ENCODE measurements at places on chromosomes 11 and 22.
A peak's percentile ranks its signal among the peaks of the same experiment; 100 is the strongest.

DNA sequence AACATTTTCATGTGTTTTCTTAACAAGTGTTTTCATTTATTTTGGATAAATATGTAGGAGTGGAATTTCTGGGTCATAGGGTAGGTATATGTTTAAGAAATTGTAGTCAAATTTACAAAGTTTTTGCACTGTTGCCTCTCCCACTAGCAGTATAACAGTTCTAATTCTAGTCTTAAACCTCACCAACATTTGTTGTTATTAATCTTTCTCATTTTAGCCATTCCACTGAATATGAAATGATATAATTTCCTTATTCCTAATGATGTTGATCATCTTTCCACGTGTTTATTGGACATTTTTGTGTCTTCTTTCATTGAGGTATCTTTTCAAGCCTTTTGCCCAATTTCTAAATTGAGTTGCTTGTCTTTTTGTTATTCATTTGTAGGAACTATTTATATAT, 62.0 kb downstream of the C11orf91 start:
- no peak for DNase-seq

DNA sequence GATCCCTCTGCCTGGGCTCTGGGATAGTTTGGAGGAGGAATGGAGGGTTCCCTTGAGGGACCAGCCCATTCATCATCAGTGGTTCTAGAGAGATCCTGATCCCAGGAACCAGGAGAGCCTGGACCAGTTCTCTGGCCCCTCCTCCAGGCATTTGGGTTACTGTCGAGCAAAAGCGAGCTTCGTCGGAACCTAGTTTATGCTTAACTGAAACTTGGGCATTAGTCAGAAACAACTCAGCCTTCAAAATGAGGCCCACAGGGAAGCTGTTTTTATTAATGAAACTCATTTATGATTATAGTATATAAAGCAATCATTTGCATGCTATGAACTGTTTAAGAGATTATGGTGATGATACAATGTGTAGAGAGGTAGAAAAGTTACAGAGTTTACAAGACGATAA, 61.4 kb downstream of the LIF start:
- DNase-seq, result no peak

DNA sequence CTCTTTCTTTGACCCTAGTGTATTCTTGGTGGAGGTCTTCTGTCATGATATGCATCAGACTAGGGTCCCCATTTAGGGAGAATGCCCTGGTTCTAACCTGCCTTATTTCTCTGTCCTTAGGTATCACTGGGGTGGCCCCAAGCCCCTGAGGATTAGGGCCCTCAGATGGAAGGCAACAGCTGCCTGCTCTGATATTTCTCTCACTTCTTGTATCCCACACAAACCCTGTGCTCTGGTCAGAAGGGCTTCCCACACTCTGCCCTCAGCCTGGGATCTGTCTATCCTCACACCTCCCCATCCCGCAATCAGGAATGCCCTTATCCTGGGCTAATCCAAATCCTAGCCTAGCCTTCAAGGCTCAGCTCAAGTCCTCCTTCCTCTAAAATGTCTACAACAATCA, 75.5 kb downstream of the KCNC1 start:
- no peak for DNase-seq

- no peak for DNase-seq
These were observed 52.7 kb upstream of the BARX2 start for GRCh38 chr11:129322941-129323340.

DNA sequence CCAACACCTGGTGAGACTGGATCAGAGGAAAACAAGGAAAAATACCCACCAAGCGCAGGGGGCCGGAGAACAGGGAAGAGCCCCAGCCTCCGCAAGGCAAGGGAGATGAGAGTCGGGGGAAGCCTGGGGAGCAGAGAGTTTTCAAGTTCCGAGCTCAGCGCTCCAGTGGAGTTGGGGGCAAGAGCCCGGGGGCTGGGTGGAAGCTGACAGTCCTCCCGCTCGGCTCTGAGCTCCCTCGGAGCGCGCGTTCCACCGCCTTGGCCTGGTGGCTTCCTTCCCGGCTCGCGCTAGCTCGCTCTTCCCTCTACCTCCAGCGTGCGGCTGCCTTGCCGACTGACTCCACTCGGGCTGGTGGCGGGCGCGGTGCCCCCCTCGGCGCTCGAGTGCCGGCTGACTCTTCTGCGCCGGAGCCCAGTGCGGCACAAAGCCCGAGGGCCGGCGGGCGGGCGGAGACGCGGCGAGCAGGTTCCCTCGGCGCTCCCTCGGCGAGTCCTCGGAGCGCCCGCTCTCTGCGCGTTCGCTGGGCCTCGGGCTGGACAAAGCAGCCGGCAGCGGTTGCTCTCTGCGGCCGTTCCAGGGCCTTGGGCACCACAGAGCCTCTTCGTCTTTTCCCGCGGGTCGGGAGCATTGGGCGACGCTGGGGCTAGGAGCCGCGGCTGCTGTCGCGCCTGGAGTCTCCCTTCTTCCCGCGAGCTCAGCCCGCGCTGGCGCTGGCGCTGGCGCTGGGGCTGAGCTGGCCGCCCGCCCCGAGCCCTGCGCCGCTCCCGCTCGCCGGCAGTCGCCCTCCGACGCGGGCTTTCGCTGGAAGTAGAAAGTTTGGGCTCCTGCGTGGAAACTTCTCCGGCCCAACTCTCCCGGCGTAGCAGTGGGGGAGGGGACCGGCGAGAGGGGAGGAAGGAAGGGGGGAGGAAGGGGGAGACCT, 1.0 kb downstream of the PAX6 start:
- DNase-seq, result no peak

- no peak for DNase-seq
These were observed 24.6 kb upstream of the P2RY2 start for GRCh38 chr11:73193251-73194033.

GRCh38 chr11:24046731-24047130, 450.1 kb upstream of the LUZP2 start:
- no peak for DNase-seq

- peak; percentile 10 for DNase-seq
These were observed at the start of gene CTSW for GRCh38 chr11:65879617-65880016. CTSW (plus strand) TSS chr11:65879837; CDS start chr11:65879855, 18 bp downstream.

- DNase-seq, result no peak
These were observed 5.4 kb downstream of the KCNC1 start for GRCh38 chr11:17739945-17740338.

DNA sequence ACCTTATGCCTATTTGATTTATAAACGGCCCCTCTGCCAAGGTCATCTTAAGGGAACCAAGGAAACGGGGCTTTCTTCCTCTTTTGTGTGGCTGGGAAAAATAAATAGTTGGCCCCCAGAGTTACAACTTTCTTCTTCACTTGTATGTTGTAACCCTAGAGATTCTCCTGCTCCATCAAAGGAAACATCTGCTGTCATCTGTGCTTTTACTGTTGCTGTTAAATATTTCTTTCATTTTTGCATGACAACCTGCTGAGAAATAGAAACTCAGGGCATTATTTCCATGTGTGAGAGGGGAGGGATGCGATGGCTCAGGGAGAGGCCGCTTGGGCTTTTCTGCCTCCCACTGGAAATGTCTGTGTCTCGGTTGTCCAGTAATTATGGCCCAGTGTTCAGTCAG, 21.8 kb upstream of the CDC42EP2 start:
- peak; percentile 53 for DNase-seq

DNA sequence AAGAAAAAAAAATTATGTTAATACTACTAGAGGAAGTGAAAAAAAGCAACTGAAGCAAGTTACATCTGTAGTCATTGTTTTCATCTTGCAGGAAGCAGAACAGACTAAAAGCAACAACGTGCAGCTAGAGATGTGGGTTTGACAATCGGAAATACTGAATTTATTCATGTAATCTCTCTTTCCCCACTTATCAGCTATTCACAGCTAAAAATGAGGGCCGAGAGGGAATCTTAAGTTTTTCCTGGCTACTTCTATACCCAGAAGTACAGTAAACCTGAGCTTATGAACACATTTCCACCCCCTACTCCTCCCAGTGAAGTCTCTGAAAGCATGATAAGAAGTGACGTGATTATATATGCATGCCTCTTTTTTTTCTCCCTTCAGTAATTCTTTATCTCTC, 116.5 kb downstream of the SPON1 start:
- DNase-seq, result no peak

DNA sequence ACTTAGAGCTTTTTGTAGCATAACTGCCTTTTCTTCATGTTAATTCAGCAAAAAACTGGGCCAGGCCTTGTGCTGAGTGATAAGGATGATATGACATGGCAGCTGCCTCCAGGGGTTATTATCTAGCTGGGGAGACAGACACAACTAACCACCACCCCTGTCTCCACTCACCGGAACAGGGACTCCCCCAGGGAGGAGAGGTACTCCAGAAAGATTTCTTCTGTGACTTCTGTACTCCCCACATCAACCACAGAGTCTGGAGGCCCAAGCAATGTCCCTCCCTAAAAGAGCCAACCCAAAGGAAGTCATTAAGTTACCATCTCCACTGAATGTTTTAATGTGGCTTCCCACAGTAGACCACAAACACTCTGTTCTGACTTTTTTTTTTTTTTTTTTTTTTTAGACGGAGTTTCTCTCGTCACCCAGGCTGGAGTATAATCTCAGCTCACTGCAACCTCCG, 14.3 kb upstream of the PMM1 start:
- DNase-seq, result no peak

GRCh38 chr11:72754149-72754543, 1.9 kb upstream of the ARAP1 start:
- DNase-seq, result no peak

GRCh38 chr11:72576243-72576595, 98.0 kb downstream of the PDE2A start:
- DNase-seq, result no peak

DNA sequence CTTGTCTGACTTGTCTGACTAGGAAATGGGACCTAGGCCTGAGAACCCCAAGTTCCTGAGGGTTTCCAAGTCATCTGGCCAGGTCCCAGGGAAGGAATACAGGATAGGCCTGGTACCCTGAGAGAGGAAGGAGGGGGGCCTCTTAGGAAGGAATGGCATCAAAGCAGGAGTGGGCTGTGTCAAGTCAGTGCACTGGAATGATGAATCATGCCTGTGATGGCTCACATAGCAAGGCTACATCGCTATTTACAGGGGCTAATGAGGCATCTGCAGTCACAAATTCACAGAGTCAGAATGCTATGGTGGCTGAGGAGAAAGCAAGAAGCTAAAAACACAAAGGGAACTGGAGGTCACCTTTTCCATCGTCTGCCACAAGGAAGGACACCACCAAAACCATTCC, 247.3 kb downstream of the NXPE2 start:
- no peak for DNase-seq

DNA sequence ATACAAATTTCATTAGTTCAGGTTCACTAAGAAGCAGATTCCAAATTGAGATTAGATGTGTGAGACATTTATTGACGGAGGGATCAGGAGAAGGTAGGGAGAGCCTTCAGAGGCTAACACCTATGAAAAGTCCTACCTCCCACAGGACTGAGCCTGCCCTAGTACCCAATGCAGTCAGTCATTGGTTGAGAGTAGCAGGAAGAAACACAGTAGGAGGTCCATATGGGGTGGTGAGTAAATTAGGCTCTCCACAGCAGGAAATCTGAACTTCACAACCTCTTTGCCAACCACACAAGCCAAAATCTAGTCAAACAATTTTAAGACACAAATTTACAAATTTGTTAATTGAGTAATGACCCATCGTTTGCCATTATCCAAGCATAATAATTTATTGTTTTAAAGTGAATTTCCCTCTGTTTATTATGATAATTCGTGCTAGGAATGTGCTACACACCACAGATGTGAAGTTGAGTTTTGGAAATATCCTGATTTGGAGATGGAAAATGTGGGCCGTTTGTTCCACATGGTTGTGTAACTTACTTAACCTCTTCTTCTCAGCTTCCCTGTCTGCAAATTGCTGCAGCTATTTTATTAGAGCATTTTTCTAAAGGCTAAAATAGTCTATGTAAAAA, 542.1 kb downstream of the ETS1 start:
- no peak for DNase-seq

- DNase-seq, result peak; percentile 26
These were observed 10.1 kb upstream of the PDGFB start for GRCh38 chr22:39254789-39255298.

- DNase-seq, result no peak
These were observed 20.3 kb upstream of the TENM4 start for GRCh38 chr11:79461144-79461543.

DNA sequence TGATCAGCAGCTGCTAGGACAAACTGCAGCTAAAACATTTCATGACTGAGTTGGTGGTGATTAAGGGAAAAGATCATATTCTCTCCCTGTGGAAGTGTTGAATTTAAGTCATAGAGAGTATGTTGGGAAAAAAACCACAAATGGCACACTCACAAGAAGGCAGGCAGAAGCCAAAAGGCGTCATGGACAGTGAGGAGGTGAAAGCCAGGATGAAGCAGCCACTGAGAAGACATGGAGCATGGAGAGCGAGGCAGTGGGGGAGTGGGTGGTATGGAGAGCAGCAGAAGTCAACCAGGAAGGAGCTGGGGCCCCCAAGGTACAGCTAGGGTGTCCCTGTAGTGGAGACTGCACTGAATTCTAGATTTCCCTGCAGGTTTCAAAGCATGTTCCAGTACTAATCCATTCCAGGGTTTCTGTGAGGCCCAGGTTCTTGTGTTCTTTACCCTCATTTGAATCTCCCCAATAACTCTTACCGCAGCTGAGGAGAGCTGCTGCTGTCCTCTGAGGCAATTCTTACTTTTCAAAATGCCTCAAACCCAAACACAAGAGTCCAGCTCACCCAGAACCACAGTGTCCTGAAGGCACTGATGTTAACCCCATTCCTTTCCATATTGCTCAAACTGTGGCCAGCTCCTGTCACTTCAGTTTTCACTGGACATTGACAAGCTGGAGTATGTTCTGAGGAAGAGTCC, 191.8 kb upstream of the E2F8 start:
- no peak for DNase-seq

- DNase-seq, result no peak
These were observed 82.9 kb downstream of the KCNJ1 start for GRCh38 chr11:128784059-128784804.

- no peak for DNase-seq
These were observed 24.4 kb upstream of the TXNRD2 start for GRCh38 chr22:19965771-19966709.

DNA sequence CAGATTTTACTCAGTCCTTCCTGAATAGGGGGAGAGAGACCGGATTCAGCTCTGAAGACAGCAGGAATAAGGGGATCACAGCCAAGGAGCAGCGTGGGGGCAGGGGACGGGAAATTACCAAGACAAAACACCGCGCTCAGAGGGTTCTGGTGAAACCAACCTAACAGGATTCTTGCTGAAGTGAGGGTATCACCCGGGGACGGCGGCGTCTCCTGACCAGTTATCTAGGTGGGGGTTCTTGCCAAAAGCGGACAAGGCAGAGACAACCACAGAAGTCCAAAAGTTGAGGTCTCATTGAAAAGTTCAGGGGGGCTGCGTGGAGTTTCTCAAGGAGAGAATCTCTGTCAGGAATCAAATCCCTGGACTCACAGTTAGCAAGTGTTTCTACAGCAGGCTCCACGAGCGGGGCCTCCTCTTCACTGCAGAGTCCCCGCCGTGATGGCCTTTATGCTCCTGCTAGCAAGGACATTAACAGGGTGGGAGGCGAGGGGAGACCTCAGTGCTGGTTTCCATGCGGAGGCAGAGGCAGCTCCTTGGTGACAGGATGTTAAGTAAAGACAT, 291.0 kb downstream of the BRD1 start:
- no peak for DNase-seq

GRCh38 chr22:48338793-48339705, 1488.6 kb downstream of the BRD1 start:
- no peak for DNase-seq

GRCh38 chr22:42929838-42930155, 72.7 kb upstream of the ARFGAP3 start:
- DNase-seq, result no peak

- no peak for DNase-seq
These were observed 7.5 kb downstream of the NARS2 start for GRCh38 chr11:78567209-78567608.

GRCh38 chr22:18088825-18089568, 11.2 kb downstream of the PEX26 start:
- DNase-seq, result no peak

GRCh38 chr22:35971456-35972119, 57.0 kb downstream of the RBFOX2 start:
- DNase-seq, result no peak
